ENCODE measurements at places on chromosomes 3 and 15. TPM values are rescaled to one million over a fixed set of nuclear protein-coding genes. Genes with fewer than 3 reads are reported as not detected.

DNA sequence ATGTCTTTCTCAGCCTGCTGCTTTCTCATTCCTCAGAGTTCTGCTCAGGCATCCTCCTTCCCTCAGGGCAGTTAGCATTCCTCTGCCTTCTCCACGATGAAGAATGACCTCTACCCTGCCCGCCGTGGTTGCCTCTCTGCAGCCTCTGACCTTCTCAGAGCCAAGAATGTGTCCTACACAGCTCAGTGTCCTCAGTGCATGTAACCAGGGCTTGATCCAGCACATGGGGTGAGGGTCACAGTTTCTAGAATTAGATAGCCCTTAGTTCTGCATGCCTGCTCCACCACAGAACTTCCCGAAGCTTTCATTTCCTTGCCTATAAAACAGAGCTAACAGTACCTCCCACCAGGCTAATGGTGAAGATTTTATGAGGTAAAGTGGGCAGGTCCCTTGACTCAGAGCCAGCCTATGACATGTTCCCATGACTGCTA is 182.1 kb downstream of the CLSTN2 start:
- DNase-seq, result peak; percentile 16

DNA sequence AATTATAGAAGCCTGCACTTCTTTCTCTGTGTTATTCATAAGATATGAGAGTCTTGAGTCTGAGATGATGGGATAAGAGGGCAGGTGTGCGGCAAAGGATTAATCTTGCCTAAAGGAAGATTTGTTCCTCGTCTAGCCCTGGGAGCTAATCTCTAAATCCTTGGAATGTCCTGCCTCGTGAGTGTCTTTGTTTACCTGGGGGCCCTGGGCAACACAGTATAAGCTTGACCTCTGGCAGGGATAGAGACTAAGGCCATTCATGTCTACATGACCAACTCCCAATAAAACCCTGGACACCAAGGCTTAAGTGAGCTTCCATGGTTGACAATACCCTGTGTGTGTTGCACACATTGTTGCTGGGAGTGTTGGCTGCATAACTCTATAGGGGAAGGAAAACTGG is 3.2 kb upstream of the AGBL1 start:
- no peak for DNase-seq

- peak; percentile 49 for DNase-seq
Observed at GRCh38 chr3:32340039-32340438, 51.6 kb upstream of the CMTM7 start.

GRCh38 chr3:102484363-102484762 is 49.5 kb downstream of the ZPLD1 start:
- DNase-seq, result no peak

- DNase-seq, result no peak
Observed at GRCh38 chr3:169399068-169399467, 264.4 kb downstream of the MECOM start.

DNA sequence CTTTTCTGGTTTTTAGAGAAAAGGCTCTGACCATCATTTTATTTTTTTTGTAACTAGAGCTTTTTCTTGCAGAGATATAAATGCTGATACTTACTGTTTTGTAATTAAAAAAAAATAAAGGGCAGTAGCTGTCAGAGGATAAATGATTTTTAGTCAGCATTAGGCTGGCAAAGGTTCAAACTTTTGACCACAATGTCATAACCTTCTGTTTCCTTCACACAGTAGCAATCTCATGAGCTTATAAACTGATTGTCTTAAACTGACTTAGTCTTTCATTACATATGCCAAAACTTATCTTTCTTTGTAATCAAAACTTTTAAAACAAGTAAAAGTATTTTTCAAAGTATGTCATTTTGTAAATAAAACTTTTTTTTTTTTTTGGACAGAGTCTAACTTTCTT is 841.9 kb downstream of the OTOL1 start:
- peak; percentile 17 for DNase-seq

- DNase-seq, result peak; percentile 89
Observed at GRCh38 chr3:46934498-46935167, 41.9 kb downstream of the CCDC12 start.

- DNase-seq, result no peak
Observed at GRCh38 chr3:27138562-27138961, 230.6 kb downstream of the NEK10 start.

- DNase-seq, result no peak
Observed at GRCh38 chr15:85934691-85935090, 140.0 kb upstream of the KLHL25 start.

- DNase-seq, result no peak
Observed at GRCh38 chr3:104561324-104561723, 805.4 kb upstream of the ALCAM start.

Gene SEMA3F
- 45.7 TPM for total RNA-seq

Gene TEX55
- not detected for total RNA-seq

Gene GCNT3
- total RNA-seq, result 0.79 TPM

Gene ZNF717
- 10.8 TPM for total RNA-seq

Data from HT1080 (cell line).